NCI-H774 (cell line): ENCODE measurements at places on chromosomes 6 and 20.

DNA sequence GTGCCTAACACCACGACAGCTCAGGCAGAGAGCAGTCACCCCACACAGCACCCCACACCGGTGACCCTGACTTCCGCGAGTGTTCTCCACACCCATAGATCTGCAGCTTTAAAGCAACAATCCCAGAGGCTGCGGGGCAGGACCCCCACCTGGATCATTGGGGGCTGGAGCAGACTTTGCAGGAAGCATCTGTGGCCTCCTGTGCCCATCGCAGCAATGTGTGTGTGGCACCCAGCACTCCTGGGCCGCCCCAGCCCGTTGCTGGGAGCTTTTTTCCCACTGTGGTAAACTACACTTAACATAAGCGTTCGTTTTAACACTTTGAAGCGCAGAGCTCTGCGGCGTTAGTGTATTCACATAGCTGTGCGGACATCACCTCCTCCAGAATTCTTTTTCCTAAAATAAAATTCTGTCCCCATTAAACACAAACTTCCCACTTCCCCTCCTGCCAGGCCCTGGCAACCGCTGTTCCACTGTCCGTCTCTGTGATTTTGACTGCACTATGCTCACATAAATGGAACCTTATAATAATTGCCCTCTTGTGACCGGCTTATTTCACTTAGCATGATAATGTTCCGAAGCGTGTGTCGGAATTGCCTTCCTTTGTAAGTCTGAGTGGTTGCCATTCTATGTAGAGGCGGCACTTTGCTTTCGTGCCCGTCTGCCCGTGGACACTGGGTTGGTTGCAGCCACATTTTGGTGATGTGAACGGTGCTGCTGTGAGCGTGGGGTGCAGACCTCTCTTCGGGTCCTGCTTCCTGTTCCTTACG is 382.5 kb downstream of the CDH4 start:
- DNase-seq = no peak

DNA sequence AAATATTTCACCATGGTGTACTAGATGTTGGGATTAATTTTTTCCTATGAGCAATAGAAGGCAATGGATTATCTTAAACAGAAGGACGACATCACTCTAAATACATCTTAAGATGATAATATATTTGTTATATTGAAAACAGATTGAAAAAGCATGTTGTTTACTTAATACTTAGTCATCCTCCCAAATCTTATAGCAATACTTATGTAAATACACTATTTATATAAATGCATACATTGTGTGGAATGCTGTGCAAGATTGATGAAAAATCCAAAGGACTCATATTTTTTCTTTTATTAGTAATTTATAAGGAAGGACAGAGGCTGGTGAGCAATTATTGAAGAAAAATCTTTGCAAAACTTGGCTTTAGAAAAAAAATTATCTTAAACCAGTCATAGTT is 593.5 kb downstream of the MMUT start:
- no peak for DNase-seq

- peak; percentile 45 for DNase-seq
Observed at GRCh38 chr20:59518881-59519706, 85.2 kb upstream of the PHACTR3 start.

DNA sequence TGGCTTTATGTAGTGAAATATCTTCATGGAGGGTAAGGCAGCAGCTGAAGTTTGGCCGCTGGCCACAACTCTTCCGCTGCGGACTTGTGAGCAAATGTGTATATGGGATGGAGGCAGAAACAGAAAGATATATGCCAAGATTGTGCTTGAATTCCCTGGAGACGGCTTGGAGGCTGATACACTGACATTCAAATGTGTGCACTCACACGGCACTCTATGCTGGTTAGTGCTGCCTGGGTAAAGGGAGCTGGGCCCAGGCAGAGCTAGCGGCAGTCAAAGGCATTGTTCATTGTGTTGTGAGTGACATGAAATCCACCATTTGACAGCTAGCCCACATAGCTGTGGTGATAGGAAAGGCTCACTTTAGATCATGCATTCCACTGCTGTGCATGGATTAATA is 202.7 kb downstream of the CLIC5 start:
- no peak for DNase-seq

DNA sequence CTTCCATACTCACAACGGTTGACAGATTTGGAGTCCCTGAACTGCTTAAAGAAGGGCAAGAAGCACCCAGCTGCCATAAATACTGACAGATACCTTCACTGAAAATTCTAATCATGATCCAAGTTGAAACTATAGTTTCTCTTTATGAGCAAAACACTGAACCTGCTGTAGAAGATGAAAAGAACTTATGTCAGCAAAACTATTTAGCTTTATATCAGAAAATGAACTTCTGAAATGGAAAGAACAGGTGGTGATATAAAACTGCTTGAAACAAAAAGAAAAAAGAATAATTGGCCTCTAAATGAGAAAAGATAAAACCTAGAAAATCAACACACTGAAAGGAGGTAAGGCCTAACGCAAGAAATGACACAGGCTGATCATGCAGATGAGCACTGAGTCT is 72.4 kb downstream of the HACE1 start:
- DNase-seq = no peak

GRCh38 chr6:1747531-1747930 is 137.8 kb downstream of the FOXC1 start:
- no peak for DNase-seq

DNA sequence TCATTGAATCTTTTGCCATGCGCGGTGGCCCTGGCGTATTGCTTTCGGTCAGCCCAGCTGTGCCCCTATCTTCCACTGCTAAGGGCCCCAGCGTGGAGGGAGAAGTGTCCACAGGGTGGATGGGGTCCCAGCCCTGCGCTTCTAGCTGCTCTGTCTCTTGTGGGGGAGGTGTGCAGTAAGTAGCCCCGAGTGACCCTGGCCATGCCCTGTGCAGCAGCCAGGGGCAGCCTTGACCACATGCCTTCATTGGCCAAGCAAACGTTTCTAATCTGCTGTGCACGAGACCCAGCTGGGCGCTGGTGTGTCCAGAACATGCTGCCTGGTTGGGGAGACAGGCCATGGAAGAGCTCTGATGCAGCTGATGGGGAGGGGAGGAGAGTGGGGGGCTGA is 13.6 kb downstream of the TMEM181 start:
- no peak for DNase-seq

- no peak for DNase-seq
Observed at GRCh38 chr6:74742793-74743508, 462.9 kb downstream of the COL12A1 start.

DNA sequence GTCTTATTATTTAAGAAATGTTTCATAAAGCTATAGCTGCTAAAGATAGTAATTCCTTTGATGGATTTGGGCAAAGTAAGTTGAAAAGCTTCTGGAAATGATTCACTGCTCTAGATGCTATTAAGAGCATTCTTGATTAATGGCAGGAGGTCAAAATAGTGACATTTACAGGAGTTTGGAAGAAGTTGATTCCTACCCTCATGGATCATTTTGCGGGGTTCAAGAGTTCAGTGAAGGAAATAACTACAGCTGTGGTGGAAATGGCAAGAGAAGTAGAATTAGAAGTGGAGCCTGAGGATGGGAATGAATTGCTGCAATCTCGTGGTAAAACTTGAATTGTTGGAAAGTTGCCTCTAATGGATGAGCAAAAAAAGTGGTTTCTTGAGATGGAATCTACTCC is 316.1 kb downstream of the UTRN start:
- DNase-seq = no peak

DNA sequence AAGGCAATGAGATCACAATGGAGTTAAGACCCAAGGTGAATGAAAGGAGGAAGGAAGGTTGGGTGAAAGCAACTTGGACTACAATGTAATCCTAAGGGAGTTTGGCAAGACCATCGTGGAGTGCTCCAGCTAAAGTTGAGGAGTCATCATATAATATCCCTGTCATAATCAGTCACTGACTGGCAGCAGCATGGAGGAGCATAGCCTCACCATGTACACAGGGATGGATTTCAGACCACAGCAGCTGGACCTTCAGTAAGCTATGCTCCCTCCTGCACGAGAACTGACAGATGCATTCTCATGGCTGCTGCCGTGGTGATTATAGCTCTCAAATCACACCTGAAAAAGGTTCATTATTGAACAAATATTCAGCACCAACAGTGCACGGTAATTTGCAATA is 43.0 kb downstream of the GOPC start:
- DNase-seq = no peak

- DNase-seq = no peak
Observed at GRCh38 chr20:46135856-46136633, 17.9 kb downstream of the CD40 start.

DNA sequence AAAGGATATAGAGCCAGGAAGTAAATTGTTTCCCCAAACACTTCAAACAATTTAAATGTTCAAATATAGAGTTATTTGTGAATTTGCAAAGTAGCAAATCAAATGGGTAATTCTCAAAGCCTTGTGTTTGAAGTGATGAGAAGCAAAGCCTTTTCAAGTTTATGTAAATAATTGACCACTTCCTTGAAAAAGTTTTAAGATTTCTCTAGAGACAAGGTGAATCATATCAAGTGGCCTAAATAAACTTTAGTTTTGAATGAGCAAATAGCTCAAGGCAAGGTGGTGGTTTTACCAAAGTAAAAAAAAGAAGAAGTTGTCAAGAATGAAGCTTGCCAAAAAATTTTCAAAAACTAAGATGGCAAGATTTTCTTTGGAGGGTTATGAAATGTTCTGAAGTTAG is 42.6 kb upstream of the IFNGR1 start:
- DNase-seq = no peak

- no peak for DNase-seq
Observed at GRCh38 chr6:51466427-51466826, 621.0 kb downstream of the PKHD1 start.

- peak; percentile 61 for DNase-seq
Observed at GRCh38 chr6:27188061-27188884, 59.2 kb upstream of the PRSS16 start.

DNA sequence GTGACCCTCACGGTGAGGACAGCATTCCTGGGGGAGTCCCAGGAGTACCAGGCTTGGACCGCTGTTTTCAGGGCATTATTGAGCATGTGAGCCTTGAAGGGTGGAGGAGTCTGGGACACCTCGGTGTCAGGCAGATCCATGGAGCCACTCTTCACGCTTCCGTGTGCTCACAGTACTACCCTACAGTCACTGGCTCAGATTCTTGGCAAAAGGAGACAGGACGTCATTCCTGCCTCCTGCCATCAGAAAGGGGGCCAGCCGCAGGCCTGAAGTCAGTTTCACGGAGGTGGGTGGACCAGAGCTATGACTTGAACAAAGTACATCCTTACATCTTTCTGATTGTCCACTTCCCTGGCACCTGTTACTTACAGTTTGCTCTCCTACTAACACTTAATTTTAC is 88.9 kb upstream of the CD83 start:
- DNase-seq = no peak

DNA sequence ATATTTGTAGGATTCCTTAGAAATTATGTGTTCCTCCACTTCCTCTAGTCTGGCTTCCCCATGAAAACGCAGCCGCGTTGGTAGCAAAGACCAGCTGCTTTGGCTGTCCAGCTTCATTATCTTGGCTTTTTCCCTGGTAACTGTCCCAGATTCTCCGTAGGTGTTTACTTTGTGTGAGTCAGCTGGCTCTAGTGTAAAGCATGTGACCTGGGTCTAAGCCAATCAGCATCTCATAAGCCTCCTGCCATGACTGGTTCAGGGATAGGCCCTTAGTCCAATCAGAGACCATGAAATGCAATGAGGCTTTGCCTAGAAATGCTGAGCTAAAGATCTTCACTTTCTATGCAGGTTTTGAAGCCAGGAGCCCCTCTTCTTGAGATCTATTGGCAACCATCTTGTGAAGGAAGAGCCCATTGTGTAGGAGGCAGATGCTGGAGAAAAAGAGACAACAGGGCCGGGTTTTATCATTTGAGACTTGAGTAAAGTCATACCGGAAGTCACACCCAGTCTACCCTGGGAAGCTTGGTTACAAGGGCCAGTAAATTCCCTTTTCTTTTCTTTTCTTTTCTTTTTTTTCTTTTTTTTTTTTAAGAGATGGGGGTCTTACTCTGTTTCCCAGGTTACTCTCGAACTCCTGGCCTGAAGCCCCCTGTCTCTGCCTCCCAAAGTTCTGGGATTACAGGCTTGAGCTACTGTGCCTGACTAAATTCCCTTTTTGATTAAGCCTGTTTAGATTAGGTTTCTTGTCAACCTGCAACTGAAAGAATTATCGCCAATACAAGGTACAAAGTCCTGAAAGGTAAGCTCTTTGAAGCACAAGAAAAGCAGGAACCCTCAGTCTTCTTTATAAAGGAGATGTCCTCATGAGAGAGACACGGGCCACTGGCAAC is 256.5 kb upstream of the RREB1 start:
- no peak for DNase-seq

- DNase-seq = peak; percentile 44
Observed at GRCh38 chr6:116073765-116074440, 13.2 kb upstream of the FRK start.

- no peak for DNase-seq
Observed at GRCh38 chr6:38549795-38550194, 89.9 kb downstream of the BTBD9 start.

DNA sequence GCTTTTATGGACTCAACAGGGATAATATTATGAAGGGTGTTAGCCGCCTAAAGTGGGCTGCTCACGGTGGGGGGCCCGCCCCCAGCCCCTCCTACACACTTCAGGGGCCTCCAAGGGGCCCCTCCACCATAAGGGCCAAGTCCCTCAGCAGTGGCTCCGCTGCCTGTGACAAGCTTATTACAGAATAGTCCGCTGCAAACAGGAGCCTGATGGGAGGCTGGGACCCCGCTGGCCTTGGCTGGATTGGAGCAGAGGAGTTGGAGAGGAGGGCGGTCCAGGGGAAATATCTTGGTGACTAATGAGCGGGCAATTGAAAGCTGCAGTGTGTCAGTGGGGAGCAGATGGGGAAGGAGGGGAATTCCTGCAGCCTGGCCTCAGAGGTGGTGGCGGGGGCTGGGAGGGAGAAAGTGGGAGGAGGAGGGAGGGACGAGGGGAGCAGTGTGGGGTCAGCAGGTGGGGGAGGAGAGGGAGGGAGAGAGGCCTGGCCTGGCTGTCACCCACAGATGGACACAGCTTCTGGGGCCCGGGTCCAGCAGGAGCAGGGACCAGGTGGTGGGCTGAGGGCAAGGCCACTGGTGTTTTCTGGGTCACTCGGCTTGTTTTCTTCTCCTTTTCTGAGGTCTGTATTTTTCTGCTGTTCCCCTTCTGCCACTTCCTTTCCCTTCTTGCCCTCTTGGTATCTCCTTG is 57.6 kb upstream of the FOXP4 start:
- no peak for DNase-seq

GRCh38 chr20:41279546-41280225 is 37.8 kb downstream of the ZHX3 start:
- no peak for DNase-seq
